ENCODE measurements at places on chromosomes 13 and 19. TPM values are rescaled to one million over a fixed set of nuclear protein-coding genes. Genes with fewer than 3 reads are reported as not detected.

PSG3 gene
- not detected for polyA plus RNA-seq

USP12 gene
- polyA plus RNA-seq = 32.2 TPM

C1QTNF9B gene
- polyA plus RNA-seq = 0.33 TPM

TJP3 gene
- 6.5 TPM for polyA plus RNA-seq

DDX39A gene
- polyA plus RNA-seq = 53.9 TPM

PRTN3 gene
- polyA plus RNA-seq = 0.32 TPM

GRCh38 chr19:52230685-52231084, 38.7 kb upstream of the ZNF766 start:
- DNase-seq = no peak

DNA sequence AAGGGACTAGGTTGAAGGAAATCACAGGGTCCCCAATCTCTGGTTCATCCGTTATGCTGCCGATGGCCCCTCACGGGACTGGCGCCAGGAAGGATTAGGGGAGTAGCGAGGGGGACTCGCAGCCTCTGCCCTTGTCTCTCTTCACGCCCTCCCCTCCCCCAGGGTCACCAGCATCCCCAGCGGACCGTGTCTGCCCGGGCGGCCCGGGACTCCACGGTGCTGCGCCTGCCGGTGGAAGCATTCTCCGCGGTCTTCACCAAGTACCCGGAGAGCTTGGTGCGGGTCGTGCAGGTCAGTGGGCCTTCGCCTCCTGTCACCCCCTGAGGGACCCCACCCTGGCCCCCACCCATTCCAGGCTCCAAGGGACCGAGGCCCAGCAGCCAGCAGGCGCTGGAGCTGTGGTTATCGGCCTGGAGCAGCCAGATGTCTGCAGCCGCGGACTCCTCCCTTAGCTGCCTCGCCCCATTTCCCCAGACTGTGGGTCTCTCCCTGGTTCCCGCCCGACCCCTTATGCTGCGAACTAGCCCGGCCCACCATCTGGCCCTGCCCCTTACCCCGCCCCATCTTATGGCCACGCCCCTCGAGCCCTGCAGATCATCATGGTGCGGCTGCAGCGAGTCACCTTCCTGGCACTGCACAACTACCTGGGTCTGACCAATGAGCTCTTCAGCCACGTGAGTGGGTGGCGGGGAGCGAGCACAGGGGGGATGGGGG, 5.4 kb downstream of the PNPLA6 start:
- DNase-seq = no peak

GRCh38 chr19:35805526-35806102, 7.0 kb downstream of the PRODH2 start:
- no peak for DNase-seq

- no peak for DNase-seq
These were observed 47.7 kb downstream of the KLF2 start for GRCh38 chr19:16372065-16372915.

DNA sequence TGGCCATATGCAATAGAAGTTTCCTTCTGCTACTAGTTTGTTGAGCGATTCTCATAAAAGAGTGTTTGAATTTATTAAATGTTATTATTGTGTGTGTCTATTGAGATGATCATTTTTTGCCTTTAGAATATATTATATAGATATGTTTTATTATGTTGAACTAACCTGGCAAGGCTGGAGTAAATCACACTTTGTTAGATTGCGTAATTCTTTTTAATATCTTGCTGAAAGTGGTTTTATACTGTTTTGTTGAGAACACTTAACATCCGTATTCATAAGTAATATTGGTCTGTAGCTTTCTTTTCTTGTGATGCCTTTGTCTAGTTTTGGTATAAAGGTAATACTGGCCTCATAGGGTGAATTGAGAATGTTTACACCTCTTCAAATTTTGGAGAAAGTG, 574.3 kb upstream of the PCDH20 start:
- DNase-seq = no peak

GRCh38 chr13:66922444-66922843, 307.7 kb downstream of the PCDH9 start:
- DNase-seq = no peak

DNA sequence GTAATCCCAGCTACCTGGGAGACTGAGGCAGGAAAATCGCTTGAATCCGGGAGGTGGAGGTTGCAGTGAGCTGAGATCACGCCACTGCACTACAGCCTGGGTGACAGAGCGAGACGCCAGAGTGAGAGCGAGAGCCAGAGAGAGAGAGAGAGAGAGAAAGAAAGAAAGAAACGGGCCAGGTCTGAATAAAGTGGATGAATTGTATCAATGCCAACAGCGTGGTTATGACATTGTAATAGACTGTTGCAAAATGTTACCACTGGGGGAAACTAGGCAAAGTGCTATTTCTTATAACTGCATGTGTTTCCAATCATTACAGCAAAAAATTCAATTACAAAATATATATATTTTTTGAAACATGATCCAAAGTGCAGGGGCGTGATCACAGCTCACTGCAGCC, 11.8 kb upstream of the BTBD2 start:
- DNase-seq = no peak

DNA sequence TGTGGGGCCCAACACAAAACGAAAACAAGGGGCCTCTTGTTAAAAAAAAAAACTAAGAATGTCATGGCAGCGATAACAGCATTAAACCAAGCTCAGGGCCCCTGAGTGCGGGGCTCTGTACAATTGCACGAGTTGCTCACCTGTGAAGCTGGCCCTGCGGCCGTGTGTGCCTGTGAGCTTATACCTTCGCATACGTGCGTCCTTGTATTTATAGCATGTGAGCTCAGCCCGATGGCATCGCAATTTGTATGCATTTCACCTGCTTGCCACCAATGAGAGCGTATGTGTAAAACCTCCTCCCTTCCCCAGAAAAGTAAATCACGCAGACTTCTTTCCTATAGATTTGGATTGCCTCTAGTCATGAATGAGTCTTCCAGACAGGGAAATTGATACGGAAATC, 17.1 kb downstream of the HNRNPM start:
- DNase-seq = no peak

GRCh38 chr19:4415352-4415751, 12.9 kb downstream of the CHAF1A start:
- no peak for DNase-seq

- no peak for DNase-seq
These were observed 7.6 kb downstream of the F2RL3 start for GRCh38 chr19:16896146-16897028.

- no peak for DNase-seq
These were observed 41.4 kb upstream of the FGF14 start for GRCh38 chr13:102443249-102443648.

- DNase-seq = no peak
These were observed 42.6 kb upstream of the GRTP1 start for GRCh38 chr13:113406321-113407102.

GRCh38 chr19:732148-733069, 18.5 kb upstream of the MISP start:
- no peak for DNase-seq

DNA sequence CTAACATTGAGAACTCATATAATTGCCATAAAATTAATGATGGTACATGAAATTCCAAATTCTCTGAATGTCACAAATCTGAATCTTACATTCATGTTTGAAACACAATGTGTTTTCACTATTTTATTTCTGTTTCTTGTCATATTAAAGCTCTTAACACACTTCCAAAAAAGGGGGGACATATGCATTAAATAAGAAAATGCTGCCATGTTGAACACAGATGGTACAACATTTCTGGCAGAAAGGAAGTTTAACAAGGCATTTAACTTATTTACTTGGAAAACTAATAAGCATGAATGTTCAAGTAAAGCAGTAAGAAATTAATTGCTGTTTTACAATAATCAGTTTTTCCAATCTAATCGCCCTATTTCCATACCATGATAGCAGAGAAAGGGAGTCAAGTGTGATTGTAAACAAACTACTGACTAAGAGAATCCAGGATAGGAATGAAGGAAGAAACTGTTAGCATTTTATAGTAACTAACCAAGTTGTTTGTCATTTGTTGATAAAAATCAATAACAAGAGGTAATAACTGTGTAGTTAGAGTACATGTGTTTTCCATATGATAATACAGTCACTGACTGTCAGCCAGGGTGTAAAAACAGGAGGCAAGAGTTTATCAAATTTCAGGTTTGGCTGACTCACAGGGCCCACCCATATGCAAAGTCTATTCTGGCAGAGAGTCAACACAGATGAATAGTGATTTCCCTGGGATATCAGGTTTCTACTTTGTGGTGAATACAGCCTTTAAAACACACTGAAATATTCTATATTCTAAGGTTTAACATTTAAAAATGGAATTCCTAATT, 5.7 kb upstream of the FOXO1 start:
- DNase-seq = no peak

GRCh38 chr13:91649456-91649855, 251.0 kb downstream of the GPC5 start:
- DNase-seq = no peak

DNA sequence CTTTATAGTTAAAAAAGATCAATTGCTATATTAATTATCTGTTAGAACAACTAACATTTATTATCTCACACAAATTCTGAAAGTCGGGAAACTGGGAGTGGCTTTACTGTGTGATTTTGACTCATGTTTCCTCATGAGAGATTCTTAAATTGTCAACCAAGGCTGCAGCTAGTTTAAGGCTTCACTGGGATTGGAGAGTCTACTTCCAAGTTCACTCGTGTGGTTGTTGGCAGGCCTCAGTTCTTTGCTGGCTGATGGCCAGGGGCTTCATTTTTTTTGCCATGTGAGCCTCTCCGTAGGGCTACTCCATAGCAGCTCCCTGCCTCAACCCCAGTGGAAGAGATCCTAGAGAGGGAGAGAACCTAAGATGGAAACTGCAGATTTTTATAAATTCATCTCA, 24.5 kb upstream of the LPAR6 start:
- DNase-seq = no peak

DNA sequence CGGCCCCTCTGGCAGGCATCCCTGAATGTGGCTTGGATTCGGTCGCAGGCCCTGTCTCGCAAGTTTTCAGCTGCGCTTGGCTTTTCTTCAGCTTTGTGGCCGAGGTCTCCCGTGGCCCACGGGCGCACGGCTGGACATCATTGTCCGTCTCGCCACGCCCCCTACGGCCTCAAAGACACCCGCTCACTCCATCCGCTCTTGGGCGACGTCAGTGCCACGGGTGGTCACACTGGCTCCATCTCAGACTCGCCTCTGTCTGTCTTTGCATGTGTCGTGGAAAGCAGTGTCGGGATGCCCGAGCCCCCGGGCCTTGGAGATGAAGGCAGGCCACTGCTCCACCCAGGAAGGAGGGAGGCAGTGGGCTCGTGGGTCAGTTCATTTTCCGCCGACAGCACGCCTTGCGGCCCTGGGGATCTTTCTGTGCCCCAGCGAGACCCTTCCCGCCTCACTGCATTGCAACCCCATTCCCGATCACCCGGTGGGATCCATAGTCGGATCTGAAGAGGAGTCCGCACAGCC, 51.0 kb downstream of the ZNF146 start:
- DNase-seq = no peak

DNA sequence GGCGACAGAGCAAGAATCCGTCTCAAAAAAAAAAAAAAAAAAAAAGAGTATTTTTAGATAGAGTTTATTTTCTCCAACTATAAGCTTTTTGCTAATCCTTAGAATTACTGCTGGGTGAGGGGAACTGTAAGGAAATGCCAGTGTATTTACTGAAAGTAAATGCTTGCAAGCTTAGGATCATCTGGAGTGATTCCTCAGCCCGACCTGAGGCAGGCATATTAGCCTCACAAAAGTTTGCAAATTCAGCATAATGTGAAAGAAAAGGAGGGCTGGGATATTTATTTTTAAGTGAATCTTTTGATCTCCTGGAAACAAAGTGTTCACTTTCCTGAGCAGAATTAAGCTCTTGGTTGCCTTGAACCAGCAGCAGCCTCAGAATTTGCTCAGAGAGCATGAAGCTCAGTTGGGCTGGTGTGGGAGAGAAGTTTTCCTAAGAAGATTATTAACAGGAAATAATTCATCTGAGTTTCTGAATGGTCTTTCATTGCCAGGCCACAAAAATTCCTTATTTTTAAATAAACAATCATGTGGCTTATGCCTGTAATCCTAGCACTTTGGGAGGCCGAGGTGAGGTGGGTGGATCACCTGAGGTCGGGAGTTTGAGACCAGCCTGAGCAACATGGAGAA, 24.7 kb upstream of the SPATA13 start:
- DNase-seq = no peak

GRCh38 chr19:3670796-3671679, 29.2 kb downstream of the PIP5K1C start:
- DNase-seq = no peak
